ENCODE measurements at places on chromosomes 5 and 9.

DNA sequence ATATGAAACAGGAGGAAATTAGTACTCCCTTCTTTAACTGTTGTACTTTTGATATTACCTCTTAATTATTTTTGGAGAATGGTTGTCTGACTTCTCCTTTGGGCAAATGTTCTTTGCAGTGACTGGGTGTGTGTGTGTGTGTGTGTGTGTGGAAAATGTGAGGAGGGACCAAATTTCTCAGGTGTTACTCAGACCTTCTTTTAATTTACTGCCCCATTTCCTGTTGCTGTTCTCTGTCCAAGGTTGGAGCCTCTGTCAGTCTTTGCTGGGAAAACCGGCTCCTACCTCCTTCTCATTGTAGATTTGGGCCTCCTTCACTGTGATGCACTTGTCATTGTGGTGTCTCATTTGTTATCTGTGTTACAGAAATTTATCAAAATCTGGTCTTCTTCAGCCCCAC, 68.4 kb downstream of the PBX3 start:
- no peak for DNase-seq

- no peak for DNase-seq
Measured at GRCh38 chr9:89528131-89528530, 30.2 kb upstream of the SEMA4D start.

DNA sequence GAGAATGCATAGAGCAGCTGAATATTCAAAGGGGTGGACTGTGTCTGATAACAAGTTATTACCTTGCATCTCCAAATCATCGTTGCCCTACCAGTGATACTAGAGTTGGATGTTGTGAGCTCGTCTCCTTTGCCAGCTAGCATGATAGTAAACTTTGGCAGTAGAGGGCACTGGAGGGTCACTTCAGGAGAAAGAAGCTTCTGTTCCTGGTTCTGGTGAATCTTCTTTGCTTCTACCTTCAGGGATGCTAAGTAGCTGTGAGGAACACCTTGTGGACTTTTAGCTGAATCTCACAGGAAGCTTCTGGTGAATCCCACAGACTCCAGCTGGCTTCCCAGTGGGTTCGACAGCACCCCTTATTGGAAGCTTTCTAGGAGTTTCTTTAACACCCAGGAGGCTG, 626.6 kb upstream of the SGCD start:
- no peak for DNase-seq

DNA sequence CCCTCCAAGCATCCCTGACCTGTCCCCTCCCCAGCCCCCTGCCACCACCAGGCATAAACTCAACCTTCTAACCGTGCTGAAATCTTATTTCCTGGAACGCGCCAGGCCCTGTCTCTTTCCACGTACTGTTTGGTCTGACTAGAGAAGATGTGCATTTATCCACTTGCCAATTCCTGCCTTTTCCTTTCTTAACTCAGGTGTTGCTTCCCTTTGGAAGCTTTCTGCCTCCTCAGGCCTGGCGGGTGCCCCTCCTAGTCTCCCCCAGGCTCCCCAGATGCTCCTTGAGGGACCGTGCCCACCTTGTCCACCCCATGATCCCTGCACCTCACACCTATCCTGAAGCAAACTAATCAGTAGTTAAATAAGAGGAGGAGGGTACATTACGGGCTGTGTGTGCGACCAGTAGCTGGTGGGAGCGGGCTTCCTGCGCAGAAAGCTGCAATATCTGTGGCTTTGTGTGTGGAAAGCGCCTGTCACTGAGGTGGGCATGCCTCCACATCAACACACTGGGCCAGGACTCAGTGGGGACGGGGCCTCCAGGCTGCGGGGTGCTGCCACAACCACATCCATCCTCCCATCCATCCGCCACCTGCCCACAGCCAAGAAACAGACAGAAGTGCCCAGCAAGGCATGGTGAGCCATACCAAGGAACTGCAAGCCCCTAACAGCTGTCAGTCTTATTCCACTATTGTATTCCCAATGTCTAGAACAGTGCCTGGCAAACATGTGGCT, 73.5 kb downstream of the COL23A1 start:
- no peak for DNase-seq

DNA sequence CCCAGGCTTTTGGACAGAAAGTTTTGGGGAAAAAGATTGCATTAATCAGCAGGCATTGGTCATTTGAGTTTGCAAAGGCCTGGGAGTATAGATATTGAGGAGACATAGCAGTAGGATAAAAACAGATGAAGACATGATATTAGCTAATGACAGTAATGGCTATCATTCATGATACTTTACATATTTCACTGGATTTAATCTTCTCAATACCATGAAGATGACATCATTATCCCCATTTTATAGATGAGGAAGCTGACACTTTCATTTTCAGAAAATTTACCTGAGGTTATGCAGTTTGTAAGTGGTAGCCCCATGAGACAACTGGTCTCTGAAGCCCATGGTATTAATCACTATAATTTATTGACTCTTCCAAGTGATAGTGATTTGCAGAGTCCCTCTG, 23.0 kb downstream of the GLRA1 start:
- DNase-seq = no peak

GRCh38 chr9:108021096-108021710, 531.6 kb upstream of the KLF4 start:
- no peak for DNase-seq

GRCh38 chr5:6273090-6273735, 105.1 kb downstream of the MED10 start:
- no peak for DNase-seq

GRCh38 chr5:97022898-97023297, 87.0 kb downstream of the LNPEP start:
- no peak for DNase-seq

Measured in ACHN (cell line).